Right lobe of liver (tissue), 6 donors: ENCODE measurements at places on chromosomes 16 and 17. TPM values are rescaled to one million over a fixed set of nuclear protein-coding genes. Genes with fewer than 3 reads are reported as not detected.

PEX12 gene
- total RNA-seq: 4.6 TPM

- DNase-seq: no peak
Measured at GRCh38 chr17:75065562-75066151, 18.6 kb downstream of the KCTD2 start.

- DNase-seq: no peak
Measured at GRCh38 chr16:593406-593805, 3.5 kb downstream of the RAB40C start.

DNA sequence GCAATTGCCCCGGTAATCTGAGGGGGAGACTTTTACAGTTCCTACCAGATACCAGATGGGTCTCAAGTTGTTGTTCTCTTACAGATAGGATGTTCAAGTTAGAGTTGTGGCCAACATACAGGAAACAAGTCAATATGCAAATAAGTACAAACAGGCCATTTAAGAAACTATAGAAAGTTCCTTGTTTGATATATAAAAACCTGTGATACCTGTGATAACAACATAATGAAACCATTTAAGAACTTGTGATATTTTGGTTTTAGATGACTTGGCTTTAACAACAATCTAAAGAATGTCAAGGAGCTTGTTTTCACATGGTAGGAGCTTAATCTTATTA lies 16.8 kb downstream of the CDR2 start:
- no peak for DNase-seq
